ENCODE measurements at places on chromosomes 12 and 14.

DNA sequence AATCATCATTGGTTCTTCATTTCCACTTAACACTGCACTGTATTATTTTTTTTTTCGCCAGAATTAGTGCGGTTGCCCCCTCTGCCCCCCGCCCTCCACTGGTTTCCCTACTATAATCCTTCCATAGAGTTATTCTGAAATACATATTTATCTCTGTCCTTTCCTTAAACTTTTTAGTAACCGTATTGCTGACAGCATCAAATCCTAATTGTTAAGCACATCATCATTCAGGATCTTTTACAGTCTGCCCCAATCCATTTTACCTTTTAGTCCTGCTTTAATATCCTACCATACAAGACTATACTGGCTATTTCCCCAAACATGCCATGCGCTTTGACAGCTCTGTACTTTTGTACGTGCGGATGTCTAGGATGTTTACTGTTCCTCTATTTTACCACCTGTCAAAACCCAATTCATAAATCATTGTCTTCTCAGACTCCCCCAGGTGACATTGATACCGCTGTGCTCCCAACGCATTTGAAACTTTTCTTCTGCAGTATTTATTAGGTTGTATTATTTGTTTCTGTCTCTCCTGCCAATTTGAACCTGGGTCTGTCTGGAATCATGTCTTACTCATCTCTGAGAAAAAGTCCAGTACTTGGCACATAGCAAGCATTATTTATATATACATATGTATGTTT is 1.0 kb downstream of the FGFR1OP2 start:
- DNase-seq, result no peak

GRCh38 chr14:52055167-52055566 is 13.7 kb downstream of the NID2 start:
- no peak for DNase-seq

GRCh38 chr12:12979731-12980259 is 20.3 kb downstream of the HEBP1 start:
- DNase-seq, result no peak

- no peak for DNase-seq
Measured at GRCh38 chr12:128426511-128426910, 159.5 kb downstream of the TMEM132C start.

GRCh38 chr12:106586803-106587684 is 4.2 kb downstream of the RFX4 start:
- DNase-seq, result no peak

- no peak for DNase-seq
Measured at GRCh38 chr12:127233016-127233415, 1034.0 kb upstream of the TMEM132C start.

DNA sequence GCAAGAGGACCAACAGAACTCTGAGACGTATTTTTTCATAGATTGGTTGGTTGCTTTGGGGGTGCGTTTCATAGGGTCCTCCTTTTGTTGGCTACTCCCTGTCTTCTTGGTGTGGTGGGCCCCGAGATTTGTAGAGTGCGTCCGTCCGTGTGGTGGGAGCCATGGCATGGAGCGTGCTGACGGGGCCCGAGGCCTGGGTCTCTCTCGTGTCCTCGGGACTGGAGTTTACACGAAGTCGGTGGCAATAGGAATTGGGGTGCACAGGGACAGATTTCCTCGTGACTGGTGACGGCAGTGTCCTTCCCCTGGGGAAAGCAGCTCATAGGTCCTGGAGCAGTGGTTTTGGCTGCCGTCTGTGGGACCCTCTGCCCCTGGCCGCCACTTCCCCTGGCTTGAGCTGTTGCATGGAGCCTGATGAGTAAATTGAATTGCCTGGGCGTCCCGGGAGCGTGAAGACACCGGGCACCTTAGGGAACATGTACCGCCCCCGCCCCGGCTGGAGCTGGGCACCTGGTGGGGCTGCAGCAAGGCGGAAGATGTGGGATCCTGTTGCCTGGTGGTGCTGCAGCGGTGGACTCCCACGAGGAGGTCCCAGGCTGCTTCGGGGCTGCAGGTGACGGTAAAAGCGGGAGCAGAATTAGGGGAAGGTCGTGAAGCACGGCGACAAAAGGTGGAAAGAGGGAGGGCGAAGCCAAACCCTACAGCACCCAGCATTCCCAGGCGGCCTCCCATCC is 153.7 kb upstream of the ALG10B start:
- DNase-seq, result no peak

DNA sequence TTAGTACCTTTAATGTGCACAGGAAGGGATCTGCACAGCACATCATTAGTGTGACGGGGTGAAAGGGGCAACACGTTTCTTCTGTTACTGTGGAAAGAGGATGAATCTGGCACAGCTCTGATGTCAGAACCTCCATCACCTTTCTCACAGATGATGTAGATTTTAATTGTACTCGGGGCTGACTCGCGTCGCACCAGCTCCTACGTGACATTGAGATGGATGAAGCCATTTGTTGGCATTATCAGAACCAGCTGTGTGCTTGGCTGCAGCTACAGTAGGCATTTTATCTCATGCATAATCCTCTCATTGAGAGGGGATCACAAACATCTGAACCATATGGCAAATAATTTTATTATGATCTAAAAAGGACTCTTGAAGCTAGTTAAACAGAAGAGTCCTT is 173.6 kb downstream of the PDZRN4 start:
- no peak for DNase-seq

DNA sequence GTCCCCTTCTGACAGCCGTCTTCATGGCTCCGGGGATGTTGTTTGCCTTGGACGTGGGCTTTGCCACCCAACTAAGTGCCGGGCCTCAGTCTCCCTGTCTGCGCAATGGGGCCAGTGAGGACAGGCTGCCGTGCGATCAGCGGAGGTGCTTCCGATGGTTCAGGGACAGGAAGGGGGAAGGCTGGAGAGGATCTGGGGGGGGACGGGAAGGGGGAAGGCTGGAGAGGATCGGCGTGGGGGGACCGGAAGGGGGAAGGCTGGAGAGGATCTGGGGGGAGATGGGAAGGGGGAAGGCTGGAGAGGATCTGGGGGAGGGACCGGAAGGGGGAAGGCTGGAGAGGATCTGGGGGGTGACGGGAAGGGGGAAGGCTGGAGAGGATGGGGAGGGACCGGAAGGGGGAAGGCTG is 3.4 kb downstream of the MMP17 start:
- no peak for DNase-seq

GRCh38 chr12:23340351-23340750 is 609.1 kb downstream of the SOX5 start:
- no peak for DNase-seq

GRCh38 chr12:17975239-17975638 is 114.8 kb downstream of the RERGL start:
- no peak for DNase-seq

Measured in body of pancreas (tissue), 4 donors.